Femur (tissue), 1 donor: ENCODE measurements at places on chromosomes 16 and 17.
A peak's percentile ranks its signal among the peaks of the same experiment; 100 is the strongest.

- peak; percentile 18 for DNase-seq
Observed at GRCh38 chr16:49484936-49485335, 111.3 kb downstream of the C16orf78 start.

GRCh38 chr16:54075446-54075845 is 211.1 kb downstream of the IRX3 start:
- no peak for DNase-seq

- DNase-seq = no peak
Observed at GRCh38 chr16:52956044-52956443, 96.7 kb downstream of the CHD9NB start.

- DNase-seq = peak; percentile 60
Observed at GRCh38 chr17:17783116-17783824, 53.5 kb downstream of the SREBF1 start.

GRCh38 chr16:53968896-53969295 is 264.9 kb downstream of the FTO start:
- DNase-seq = no peak

- DNase-seq = no peak
Observed at GRCh38 chr17:50923611-50924010, 57.5 kb upstream of the TOB1 start.

DNA sequence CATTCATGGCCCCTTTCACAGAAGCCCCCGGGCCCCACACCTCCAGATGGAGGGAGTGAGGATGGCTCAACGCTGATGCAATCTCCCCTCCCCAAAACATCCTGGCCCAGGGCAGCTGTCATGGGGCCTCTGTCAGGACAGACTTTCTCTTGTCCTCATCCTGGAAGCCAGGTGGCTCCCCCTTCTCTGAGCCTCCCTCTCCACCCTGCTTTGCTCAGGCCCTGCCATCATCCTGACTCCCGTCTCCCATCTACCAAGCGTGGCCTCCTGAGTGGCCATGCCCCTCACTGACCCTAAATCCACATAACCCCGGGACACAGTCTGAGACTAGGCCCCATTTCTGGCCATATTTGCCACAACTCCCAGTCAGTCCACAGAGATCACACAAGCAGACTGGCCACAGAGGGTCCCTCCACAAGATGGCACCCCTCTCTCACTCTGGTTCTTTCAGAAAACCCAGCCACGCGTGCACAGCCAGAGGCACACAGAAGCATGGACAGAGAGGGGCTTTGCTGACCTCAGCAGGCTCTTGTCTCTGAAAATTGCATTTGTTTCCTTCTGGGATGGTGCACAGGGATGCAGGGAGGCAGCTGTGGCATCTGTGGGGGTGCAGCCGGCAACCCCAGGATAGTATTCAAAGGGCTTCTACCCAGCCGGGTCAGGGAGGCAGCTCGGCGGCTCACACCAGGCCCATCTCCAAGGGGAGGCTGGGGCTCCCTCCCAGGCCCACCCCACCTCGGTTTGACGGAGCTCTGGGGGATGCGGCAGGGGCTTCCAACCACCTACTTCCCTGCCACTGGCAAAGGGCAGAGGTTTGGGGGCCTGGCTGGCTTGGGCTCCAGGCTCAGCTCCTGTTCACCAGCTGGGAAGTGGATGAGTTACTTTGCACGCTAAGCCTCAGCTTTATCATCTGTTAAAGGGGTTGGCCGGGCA is 16.9 kb downstream of the DOC2B start:
- peak; percentile 80 for DNase-seq

- DNase-seq = no peak
Observed at GRCh38 chr16:50717494-50717893, 24.1 kb downstream of the NOD2 start.

DNA sequence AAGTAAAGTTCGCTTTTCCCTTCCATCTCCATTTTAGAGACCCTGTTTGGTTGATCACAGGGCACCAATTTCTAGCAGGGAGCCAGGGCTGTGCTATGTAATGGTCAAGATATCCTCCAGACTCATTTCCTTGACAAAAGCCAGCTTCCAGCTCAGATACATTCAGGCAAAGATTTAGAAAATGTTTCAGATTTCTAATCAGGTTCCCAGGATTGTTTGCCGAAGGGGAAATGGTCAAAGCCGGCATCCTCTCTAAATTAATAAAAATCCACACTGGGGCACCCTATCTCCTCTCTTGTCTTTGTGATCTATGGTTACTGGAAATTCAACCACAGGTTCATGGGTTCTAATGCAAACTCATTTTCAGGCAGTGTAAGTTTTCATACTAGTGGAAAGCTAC is 686.8 kb upstream of the KIF2B start:
- no peak for DNase-seq

- no peak for DNase-seq
Observed at GRCh38 chr17:61498042-61498994, 46.1 kb downstream of the TBX4 start.

DNA sequence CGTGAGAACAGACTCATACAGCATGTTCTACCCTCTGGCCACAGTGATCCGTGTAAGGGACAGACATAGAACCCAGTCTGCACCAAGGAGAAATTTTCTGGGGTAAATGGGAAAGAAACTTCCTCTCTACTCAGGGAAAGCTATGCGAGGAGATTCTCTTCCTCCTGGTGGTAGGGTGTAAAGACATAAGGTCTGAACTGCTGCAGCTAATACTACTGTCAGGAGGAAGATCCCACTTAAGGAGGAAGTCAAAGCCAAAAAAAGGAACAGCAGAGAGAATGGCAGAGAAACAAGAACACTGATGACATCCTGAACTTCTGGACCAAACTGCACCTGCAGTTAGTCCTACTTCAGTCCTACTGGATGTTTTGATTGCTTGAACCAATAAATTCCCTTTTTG is 7.1 kb upstream of the TM4SF5 start:
- DNase-seq = no peak

GRCh38 chr17:63399316-63399715 is 46.8 kb downstream of the CYB561 start:
- no peak for DNase-seq

DNA sequence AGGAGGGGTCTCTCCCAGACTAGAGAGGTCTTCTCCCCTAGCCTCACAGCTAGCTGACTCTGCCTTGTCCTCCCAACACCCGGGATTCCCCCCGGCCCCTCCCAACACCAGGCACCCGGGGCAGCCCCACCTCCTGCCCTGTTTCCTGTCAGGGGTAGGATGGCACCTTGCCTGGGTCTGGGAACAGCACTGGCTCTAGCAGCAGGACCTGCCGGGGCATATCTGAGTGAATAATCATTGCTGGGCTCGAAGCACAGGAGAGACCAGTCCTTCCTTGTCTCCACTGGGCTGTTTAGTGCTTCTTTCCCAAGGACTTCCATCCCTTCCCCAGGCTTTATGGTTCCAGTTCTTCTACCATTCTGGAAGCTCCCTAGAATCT is 25.7 kb downstream of the MINK1 start:
- no peak for DNase-seq

DNA sequence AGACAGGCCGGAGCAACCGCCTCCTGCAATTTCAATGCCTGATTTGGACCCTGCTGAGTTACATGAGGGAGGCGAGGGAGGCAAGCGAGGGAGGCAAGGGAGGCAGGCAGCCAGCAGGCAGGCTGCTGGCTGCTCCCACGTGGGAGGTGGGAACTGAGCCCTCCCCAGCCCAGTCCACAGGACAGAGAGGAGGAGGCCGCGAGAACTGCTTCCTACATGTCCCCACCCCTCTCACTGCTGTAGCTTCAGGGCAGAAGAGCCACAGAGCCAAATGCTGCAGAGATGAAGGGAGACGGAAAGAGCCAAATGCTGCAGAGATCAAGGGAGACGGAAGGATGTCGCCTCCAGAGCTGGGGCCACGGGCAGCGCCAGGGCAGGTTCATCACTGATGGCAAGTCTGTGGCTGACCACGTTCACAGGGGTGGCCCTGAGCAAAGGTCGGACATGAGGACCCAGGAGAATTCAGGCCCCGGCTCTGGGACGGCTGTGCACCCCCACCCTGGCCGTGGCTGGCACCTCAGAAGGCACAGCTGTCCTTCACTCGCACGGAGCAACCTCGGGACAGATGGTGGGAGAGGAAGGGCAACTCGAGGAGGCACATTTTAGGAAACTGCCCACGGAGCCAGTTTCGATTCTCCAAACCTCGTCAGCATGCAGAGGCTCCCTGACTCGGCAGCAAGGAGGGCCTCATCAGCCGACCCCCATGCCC is 21.5 kb downstream of the RPH3AL start:
- DNase-seq = peak; percentile 56

DNA sequence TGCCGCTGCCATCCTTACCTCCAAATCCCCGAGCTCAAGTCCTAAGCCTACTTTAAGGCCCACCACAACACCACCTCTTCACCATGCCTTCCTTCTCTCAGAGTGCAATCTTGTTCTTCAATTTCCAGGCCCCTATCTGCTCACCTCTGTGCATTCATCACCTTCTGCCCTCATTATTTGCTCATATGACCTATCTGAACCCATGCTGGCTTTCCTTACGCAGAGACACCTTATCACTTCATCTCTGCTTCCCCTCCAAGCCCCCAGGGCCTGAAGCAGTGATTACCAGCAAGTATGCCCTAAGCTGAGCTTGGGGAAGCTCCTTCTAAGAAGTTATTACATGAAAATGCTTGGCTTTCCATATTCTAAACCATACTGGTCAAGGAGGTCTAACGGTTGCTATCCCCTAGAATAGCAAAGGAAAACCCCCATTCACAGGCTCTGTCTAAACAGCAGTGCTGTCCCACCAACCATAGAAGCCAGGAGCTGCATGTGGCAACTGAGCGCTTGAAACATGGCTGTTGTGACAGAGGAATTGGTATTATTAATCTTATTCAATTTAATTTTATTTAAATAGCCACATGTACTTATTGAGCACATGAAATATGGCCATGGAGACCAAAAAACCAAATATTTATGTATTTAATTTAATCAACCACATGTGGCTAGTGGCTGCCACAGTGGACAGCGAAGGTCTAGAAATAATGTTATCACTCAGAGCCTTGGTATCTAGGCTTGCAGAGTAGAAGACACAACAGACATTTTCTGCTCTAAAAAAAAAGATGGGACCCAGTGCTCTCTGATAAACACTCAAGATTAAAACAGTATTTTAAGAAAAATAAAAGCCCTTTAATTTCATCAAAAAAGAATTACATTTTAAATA is 13.9 kb downstream of the USP7 start:
- no peak for DNase-seq

DNA sequence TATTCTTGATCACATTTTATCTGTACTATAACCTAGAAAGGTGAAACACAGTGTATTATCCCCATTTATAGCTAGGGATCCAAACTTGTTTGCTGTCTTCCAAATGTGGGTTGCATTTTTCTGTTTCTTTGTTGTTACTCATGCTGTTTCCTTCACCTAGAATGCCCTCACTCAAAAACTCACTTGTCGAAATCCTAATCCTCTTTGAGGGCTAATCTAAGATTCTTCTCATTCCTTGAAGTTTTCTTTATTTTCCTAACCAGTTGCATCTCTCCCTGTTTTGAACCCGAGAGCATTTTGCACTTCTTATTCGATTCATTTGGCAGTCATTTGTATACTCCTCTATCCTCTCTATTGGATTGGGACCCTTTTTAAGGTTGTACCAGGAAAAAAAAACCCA is 9.6 kb downstream of the CALCOCO2 start:
- DNase-seq = no peak

DNA sequence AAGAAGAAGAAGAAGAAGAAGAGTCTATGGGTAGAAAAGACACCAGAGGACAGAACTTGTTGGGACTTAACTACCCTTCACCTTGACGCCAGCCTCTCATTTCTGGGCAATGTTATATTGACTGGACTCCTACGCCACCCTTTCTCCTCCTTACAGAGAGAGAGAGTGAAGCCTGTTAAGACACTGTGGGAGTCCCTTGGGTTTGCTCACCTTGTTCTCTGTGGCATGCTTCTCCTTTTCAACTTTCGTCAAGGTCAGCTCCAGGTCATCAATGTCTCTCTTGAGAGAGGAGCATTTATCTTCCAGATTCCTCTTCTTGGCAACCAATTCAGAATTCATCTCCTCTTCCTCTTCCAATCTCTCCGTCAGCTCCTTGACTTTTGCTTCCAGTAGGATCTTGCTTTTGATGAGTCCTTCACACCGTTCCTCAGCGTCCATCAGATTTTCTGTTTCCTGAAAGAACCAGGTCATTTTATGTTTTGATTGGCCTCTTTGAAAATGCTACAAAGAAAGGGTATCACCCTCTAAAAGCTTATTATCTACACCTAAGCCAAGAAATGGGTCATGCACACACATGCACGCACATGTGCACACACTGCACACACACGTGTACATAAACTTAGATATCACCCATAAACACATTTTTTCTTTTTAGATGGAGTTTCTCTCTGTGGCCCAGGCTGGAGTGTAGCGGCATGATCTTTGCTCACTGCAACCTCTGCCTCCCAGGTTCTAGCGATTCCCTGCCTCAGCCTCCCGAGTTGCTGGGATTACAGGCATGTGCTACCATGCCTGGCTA is 48.8 kb downstream of the MYH13 start:
- no peak for DNase-seq

DNA sequence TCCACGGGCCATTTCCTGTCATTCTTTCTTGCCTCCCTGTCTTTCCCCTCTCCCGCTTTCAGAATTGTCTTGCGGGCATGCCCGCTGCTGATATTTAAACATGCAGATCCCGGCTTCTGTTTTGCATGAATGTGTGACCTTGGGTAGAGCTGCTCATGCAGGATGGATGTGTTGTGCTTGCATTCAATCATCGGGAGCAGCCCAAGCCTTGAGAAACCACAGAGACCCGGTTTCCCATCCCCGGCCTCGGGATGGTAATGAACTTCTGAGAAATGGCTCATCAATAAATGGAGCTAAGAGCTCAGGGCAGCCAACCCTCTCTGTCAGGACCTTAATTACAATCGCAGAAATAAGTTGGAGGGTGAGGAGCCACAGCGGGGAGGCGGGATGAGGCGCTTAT is 303.7 kb upstream of the TNRC6C start:
- no peak for DNase-seq

DNA sequence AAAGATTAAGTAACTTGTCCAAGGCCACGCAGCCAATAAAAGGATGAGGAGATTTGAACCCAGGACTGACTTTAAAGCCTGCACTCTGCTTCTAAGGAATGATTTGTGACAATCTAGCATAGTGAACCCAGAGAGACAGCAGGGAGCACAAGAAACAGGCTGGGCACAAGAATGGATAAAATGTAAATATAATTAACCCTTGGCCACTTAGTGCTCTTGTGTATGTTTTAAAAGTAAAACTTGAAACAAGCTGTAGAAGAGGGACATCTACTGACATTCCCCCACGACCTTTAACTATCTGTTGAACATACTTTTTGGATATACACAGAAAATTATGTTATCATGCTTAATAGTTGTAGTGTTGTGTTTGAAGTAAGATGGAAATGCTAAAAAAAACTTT is 141.9 kb upstream of the PMFBP1 start:
- no peak for DNase-seq

- DNase-seq = no peak
Observed at GRCh38 chr16:3519581-3519980, 18.8 kb downstream of the CLUAP1 start.

GRCh38 chr16:17691106-17691898 is 220.5 kb upstream of the XYLT1 start:
- peak; percentile 38 for DNase-seq

- DNase-seq = peak; percentile 80
Observed at GRCh38 chr16:57084257-57084770, 8.1 kb upstream of the CPNE2 start.

GRCh38 chr17:21001813-21002221 is 41.0 kb downstream of the USP22 start:
- no peak for DNase-seq
